ENCODE measurements at places on chromosomes 12 and 14. TPM values are rescaled to one million over a fixed set of nuclear protein-coding genes. Genes with fewer than 3 reads are reported as not detected.
A peak's percentile ranks its signal among the peaks of the same experiment; 100 is the strongest.

The ABCC9 gene
- total RNA-seq: 25.0 TPM

The ACADS gene
- 58.6 TPM for total RNA-seq

The KIF26A gene
- total RNA-seq: 5.6 TPM

The KRT77 gene
- total RNA-seq: not detected

DNA sequence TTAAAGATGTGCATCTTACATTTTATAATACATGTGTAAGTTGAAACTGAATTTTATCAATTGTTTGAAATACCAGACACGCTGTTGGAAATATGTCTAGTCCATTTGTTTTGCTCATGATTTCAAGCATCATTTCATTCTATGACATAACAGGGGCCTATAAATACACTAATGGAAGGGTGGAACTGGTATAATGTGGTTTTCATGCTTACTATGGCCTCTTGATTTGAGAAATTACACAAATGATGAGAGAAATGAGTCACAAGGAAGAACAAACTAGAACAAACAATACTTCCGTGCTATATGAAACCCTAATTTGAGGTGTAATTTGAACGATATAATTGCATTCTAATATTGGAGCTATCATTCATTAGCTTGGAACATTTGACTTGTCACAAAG is 663.4 kb downstream of the SLC16A7 start:
- no peaks in the 10 kb centered on the region for H3K36me3 ChIP-seq
- no peaks in the 10 kb centered on the region for H3K27me3 ChIP-seq
- no peak for DNase-seq
- H3K27ac ChIP-seq: no peak overlapping the region
- no peak overlapping the region for H3K4me3 ChIP-seq

GRCh38 chr14:35384455-35385041 is 20.0 kb downstream of the NFKBIA start:
- DNase-seq: peak; percentile 86
- H3K27ac ChIP-seq: peak overlapping the region; percentile 88
- no peaks in the 10 kb centered on the region for H3K27me3 ChIP-seq
- H3K36me3 ChIP-seq: no peaks in the 10 kb centered on the region
- H3K4me1 ChIP-seq: peaks cover 30% of the 10 kb centered on the region

GRCh38 chr12:19151298-19151697 is 21.8 kb downstream of the PLEKHA5 start:
- no peak for DNase-seq
- peak overlapping the region; percentile 88 for H3K27ac ChIP-seq
- H3K27me3 ChIP-seq: no peaks in the 10 kb centered on the region
- no peak overlapping the region for H3K4me3 ChIP-seq

- H3K27me3 ChIP-seq: no peaks in the 10 kb centered on the region
- no peak for DNase-seq
- peaks cover 40% of the 10 kb centered on the region for H3K4me1 ChIP-seq
- no peaks in the 10 kb centered on the region for H3K36me3 ChIP-seq
- H3K4me3 ChIP-seq: no peak overlapping the region
These were observed 362.8 kb downstream of the CACNA1C start for GRCh38 chr12:2415568-2415944.

Measured in right atrium auricular region (tissue), 2 donors.